Activated CD4-positive, alpha-beta T cell treated with anti-CD3 and anti-CD28 coated beads for 48 hours (primary cell): ENCODE measurements at places on chromosomes 12 and 14.

- DNase-seq: no peak
Observed at GRCh38 chr12:122312926-122313325, 46.6 kb upstream of the VPS33A start.

GRCh38 chr14:77613201-77613600 lies 3.2 kb downstream of the SPTLC2 start:
- no peak for DNase-seq

- peak; percentile 43 for DNase-seq
Observed at GRCh38 chr14:36580856-36581831, 1.3 kb downstream of the NKX2-8 start.

DNA sequence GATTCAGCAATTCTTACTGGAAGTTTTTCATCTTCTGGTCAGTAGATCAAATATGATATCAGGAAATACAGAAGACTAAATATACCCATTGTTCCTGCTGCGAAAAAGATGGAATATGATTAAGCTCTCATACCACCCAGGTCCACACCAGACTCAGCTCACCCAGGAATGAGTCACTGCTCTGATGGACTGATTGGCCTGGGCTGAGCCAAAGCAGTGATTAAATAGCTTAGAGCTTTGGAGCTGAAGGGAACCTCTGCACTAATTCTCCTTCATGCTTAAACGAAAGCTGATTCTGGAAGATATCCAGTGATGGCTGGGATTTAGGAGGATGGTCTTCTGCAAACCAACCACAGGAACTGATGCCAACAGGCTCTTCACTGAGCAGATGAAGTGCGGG lies 62.0 kb upstream of the SYT1 start:
- no peak for DNase-seq

- DNase-seq: no peak
Observed at GRCh38 chr14:101365329-101366158, 195.8 kb upstream of the DIO3 start.

GRCh38 chr12:92221656-92222315 lies 76.1 kb upstream of the BTG1 start:
- DNase-seq: no peak
